ENCODE measurements at places on chromosomes 6 and 20.

DNA sequence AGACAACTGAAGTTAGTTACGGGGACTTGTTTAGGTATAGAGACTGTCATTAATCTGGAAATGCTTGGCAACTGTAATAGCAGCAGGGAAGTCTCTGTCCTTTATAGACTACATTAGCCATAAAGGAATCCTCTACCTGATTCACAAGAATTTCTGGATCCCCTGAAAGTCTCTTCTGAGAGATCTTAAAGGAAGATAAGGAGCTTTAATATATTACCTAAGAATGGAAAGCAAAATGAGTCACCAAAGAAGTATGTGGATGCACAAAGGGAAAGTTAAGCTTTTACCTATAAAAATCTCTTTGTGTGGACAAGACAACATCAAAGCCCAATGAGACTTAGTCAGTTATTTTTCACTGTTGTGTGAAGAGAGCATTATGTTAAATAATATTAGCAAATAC, 92.2 kb upstream of the RSPO3 start:
- DNase-seq, result no peak

- DNase-seq, result no peak
Measured at GRCh38 chr20:16641511-16642023, 68.3 kb upstream of the KIF16B start.

DNA sequence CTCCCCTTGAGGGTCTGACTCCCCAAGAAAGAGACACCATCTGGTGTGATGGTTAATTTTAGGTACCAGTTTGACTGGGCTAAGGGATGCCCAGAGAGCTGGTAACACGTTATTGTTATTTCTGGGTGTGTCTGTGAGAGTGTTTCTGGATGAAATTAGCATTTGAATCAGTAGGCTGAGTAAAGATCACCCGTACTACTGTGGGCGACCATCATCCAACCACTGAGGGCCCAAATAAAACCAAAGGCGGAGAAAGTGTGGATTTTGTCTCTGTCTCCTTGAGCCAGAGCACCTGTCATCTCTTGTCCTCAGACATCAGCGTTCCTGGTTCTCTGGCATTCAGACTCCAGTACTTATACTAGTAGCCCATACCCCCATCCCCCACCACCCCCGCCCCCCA, 7.9 kb upstream of the CNKSR3 start:
- no peak for DNase-seq

GRCh38 chr6:97820400-97820799, 537.4 kb upstream of the MMS22L start:
- DNase-seq, result peak; percentile 56

DNA sequence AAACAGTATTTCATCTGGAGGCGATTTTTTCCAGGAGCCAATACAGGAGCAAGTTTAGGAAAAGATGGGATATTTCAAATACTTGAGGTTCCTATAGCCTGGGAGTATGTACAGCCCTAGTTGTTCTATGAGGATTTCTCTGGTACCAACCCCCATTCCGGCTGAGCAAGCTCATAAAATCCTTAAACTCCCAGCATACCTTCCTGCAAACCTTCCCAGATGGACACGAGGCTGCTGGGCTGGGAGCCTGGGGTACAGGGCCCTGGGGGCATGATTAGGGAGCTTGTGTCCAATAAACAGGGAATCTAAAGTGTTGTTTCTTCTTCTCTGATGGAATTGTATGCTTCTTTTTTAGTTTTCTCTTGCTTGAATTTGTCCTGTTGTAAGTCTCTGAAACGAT, 1.5 kb downstream of the PRRC2A start:
- DNase-seq, result no peak

GRCh38 chr6:33877982-33878535, 74.3 kb upstream of the MLN start:
- DNase-seq, result no peak

DNA sequence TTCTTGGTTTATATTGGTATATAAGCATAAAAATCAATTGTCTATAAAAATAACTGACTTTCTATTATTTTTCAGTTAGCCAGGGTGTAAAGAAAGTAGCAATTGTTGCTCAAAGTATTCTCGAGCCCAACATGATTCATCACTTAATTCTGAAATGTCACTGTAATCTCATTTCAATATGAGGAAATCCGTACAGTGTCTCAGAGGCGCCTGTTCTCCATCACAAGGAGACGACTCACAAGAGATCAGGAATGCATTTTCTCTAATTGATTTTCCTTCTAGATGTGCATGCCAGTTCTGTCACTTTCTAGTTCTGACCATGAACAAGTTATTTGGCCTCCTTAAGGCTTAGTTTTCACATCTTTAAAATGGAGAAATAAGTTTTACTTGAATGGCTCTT, 753.1 kb downstream of the MAFB start:
- DNase-seq, result no peak

DNA sequence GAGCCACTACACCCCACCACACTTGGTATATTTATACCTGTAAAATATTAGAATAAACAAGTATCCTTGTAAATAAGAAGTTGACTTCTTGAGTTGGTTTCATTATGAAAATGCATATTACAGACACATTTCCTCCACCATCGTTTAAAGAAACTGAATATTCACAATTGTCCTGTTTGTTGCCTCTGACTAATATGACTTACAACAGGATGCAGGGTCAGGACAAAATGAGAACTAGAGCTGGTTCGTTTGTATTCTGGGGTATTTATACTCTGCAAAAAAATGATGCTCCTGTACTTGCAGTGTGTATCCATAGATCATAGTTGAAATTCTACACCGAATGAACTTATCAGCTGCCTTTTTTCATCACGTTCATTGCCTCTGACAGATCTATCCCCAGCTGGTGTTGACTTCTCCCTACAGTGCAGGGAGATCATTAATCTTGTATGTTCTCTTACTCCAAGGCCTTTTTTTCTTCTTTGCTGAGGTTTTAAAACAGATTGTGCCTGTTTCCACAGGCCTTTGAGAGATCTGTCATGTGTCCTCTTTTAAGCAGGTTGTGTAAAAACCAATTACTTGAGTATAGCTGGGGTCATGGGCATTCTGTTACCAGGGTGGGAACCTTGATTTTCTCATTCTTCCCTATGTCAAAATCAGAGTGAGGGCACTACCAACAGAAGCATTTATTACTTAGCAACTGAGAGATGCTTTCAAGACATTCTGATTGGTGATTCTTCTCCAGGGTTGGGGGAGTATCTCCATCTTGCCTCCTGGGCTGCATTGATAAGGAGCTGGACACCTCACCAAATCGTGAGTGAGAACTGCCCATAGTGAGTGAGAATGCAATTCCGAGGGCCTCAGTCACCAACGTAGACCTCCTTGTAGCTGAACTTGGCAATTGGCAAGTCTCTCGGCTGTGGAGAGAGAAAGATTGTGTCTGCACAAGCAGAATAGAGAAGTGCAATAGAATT, 78.8 kb upstream of the CD83 start:
- DNase-seq, result peak; percentile 65

DNA sequence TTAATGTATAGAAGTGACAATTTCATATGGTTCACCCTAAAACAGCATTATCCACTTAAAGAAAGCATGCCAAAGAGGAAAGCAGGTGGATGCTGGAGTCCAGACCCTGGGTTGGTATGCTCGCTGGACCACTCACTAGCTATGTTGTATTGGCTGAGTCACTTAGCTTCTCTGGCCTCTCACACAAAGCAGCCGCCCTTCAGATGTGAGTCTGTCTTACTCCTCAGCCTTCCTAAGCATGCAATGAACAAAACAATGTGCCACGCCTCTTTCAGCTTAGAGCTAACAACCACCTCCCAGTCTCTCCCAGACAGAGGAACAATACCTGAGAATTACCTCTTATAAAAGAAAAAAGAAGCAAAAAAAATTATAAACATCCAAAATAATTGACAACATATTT, 29.4 kb downstream of the SIM1 start:
- DNase-seq, result no peak

- no peak for DNase-seq
Measured at GRCh38 chr6:48032151-48032550, 78.8 kb downstream of the PTCHD4 start.

DNA sequence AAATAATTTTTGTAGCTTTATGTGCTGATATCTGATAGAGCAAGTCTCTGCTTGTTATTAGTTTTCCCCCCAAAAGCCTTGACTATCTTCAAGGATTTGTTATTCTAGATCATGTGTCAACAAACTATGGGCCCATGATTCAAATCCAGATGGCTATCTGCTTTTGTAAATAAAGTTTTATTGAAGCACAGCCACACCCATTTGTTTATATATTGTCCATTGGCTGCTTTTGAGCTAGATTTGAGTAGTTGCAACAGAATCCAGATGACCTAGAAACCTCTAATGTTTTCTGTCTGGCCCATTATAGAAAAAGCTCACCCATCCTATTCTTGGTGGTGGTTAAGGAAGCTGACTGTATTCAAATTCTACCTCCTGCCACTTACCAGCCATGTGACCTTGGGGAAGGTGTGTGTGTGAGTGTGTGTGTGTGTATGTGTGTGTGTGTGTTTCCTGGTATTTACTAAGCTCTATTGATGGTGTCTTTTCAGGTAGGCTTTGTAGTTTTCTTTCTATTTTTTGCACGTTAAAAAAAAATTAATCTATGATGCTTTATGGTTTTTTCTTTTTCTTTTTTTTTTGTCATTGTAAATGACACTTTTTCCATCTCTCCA, 1.3 kb upstream of the GTSF1L start:
- DNase-seq, result no peak

DNA sequence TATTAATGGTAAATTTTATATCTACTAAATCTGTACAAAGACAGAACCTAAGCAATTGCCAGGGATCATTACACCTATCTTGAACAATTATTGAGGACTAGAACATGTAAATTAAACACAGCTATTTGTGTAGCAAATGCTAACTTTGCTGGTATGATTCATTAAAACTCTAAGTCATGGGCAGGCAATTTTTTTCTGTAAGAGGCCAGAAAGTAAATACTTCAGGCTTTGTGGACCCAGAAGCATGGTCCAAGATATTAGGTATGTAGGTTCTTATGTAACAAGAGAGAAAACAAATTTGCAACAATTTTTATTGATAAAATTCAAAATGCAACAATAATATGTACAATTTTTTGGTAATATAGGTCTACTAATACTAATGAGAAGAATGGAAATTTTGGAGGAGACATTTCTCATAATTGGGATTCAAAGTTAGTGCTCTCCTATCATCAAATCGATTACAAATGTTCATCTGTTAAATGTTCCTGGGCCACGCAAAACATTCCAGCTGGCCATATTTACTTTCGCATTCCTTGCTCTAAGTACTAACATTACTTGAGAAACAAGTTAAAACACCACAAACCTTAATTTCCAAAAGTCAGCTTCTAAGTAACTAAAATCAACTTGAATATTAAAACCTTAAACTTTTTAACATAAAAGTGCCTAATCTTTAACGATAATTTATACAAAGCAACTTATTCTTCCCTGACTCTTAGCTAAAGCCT, 4.3 kb downstream of the TMEM30A start:
- DNase-seq, result no peak

- DNase-seq, result no peak
Measured at GRCh38 chr6:170135821-170136471, 154.9 kb downstream of the DLL1 start.

- peak; percentile 32 for DNase-seq
Measured at GRCh38 chr20:15512916-15513315, 1060.3 kb downstream of the KIF16B start.

GRCh38 chr6:92892626-92893170, 526.7 kb downstream of the EPHA7 start:
- DNase-seq, result peak; percentile 96

GRCh38 chr20:8601542-8601912, 467.4 kb upstream of the PLCB4 start:
- no peak for DNase-seq

- DNase-seq, result no peak
Measured at GRCh38 chr20:46328200-46328882, 20.0 kb upstream of the CDH22 start.

DNA sequence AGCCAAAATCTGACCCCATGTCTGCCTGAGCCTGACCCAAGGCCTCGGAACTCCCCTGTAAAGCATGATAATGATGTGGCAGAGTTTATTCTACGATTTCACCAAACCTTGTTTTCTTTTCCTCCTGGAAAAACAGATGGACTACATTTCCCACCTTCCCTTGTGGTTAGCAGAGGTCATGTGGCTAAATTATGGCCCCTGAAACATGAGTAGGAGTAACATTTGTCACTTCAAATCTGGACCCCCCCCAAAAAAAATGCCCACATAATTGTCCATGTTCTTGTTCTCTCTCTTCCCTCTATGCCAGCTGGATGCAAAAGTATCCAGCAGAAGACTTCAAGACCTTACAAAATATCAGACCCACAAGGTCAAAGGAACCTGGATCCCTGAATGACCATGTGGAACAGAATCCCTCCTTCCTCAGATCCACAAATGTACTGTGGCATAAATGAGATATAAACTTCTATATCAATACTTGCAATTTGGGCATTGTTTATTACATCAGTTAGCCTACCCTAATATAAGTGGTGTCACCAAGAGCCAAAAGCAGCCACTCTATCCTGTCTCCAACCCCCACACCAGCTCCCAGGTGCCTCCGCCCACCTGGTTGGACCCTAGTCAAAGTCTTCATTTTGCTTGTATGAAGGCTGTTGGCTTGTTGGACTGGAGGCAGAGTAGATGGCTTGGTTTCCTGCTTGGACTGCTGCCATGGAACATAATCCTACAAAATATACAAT, 1.4 kb downstream of the C20orf96 start:
- no peak for DNase-seq

DNA sequence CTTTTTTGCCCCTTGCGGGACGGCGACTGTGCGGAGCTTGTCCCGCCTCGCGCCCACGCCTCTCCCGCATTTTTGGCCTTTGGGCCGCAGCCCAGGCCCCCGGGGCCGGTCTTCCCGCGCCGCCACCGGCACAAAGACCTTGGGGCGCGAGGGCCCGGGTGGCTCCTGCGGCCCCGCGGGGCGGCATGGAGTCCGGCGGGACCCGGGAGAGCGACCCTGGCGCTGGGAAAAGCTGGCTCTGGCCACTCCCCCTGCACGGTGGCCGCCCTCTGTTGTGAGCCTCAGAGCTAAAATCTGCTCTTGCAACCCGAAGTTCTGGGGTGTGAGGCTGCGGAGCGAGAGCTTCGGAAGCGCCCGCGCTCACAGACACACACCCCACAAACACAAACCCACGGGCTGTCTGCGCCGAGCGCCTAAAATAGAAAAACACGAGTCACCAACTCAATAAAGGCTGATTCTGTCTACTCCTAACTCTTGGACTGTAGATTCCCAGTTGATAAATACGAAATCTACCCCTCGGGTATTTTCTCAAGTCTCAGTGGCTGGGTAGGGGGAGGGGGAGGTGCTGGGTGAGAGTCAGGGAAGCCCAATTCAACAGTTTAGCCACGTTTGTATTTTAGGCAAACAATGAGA, 496 bp upstream of the BEND3 start:
- peak; percentile 91 for DNase-seq
